ENCODE measurements at places on chromosomes 4 and X.

DNA sequence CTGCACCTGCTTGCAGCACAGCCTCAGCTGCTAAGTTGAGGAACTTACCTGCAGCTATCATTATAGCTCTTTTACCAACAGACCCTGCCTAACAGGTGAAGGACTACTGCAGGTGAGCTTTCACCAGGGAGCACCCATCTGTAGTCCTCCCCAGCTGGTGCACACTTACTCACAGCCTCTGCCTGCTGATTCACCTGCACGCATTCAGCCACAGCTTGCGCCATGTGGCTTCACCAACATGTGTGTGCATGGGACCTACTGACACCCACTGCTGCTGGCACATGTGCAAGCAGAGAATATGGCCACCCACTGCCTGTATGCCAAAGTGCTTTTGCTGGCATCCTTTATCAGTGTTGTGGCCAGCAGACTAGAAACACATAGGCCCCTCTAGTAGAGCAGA lies 146.7 kb upstream of the KLHL4 start:
- DNase-seq = no peak

DNA sequence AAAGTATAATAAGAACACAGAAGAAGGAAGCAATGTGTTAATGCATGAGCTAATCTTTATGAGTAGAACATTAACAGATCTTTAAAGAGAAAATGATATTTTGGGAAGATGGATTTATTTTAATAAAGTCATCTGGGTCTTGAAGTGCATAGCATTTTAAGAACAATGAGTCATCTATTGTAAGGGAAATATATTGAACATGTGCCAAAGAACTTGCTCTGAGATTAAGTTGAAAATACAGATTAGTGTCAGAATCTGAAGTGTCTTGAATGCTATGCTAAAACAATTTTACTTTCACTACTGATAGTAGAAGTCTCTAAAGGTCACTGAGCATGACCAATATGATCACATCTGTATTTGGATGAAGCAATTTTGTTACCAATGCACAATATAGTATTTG lies 776.7 kb upstream of the GRID2 start:
- no peak for DNase-seq

GRCh38 chr4:14323191-14323590 lies 679.1 kb upstream of the CPEB2 start:
- DNase-seq = no peak

GRCh38 chr4:20384456-20384855 lies 132.8 kb downstream of the SLIT2 start:
- no peak for DNase-seq

GRCh38 chr4:130131536-130131935 lies 1035.6 kb downstream of the C4orf33 start:
- no peak for DNase-seq

DNA sequence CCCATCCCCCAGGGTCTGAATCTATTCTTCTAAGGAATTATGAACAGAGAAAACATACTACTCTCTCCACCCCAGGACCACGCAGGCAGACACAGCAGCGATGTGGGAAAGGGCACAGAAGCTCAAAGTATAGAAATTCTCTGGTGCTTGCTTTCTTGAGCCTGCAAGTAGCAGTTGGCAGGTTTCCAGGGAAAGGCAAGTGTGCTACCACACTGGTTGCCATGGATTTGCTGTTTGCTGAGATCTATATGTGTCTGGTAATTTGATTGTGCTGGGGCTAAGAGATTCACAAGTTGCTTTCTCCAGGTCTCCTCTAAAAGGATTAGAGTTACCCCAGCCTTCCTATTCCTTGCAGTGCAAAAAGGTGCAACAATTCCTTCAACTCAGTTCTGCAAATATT lies 83.1 kb downstream of the GUCY2F start:
- no peak for DNase-seq

- no peak for DNase-seq
Observed at GRCh38 chr4:117311215-117311614, 225.8 kb upstream of the TRAM1L1 start.

GRCh38 chr4:109816082-109816442 lies 500 bp downstream of the GAR1 start:
- no peak for DNase-seq

DNA sequence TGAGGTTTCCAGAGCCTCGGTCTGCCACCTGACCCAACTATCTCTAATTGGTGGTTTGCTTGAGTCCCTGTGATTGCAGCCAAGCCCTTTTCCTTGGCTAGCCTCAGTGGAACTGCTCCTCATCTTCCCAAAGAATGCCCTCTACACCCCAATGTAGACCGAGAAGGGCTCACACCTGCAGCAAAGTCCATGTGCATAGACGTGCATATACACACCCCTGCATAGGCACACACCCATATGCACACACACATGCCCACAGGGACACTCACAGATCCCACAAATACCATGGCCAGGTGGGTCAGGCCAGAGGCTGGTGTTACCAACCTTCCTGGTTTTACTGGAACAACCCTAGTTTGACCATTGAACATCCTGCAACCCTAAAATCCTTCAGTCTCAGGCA lies 332 bp downstream of the AWAT2 start:
- DNase-seq = no peak

DNA sequence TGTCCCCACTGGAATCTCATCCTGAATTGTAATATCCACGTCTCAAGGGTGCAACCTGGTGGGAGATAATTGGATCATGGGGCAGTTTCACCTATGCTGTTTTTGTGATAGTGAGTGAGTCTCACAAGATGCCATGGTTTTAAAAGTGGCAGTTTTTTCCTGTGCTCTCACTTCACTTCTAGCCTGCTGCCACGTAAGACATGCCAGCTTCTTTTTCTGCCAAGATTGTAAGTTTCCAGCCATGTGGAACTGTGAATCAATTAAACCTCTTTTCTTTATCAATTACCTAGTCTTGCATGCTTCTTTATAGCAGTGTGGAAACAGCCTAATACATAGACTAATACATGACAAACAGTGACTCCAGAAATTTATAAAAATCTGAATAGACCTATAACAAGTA lies 1131.8 kb downstream of the PCDH7 start:
- no peak for DNase-seq

DNA sequence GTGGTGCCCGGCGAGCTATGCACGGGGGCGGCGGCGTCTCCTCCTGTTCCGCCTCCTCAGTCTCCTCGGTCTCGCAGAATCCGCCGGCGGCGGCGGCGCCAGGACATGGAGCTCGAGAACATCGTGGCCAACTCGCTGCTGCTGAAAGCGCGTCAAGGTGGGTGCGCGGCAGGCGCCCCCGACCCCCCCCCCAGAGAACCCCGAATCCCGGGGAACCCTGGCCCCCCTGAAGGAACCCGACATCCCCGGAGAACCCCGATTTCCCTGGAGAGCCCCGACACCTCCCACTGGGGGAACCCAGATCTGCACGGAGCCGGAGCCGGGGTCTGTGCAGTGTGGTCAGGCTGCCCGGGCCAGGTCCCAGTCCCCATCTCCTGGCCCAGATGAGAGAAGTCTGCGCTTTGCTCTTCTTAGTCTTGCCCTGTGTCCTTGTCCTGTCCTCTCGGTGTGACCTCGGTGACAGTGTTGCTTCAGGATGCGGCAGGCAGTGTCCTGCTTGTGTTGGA lies 648 bp downstream of the GRK4 start:
- no peak for DNase-seq

DNA sequence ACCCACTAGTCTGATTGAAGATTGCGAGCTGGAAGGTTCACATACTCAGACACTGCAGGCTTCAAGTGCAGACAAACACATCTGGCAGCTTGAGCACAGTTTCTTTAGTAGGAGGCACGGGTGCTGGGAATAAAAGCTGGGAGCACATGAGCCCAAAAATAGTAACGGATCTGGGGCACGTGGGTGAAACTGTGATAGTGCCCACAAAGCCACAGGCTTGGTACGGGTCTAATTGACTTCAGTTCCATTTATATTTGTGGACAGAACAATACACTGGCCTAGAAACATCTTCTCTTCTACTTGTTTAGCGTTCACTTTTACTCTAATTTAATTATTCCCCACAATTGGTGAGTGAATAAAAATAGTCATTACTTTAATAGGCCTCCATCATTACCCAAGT lies 2370.7 kb downstream of the PCDH7 start:
- DNase-seq = no peak

DNA sequence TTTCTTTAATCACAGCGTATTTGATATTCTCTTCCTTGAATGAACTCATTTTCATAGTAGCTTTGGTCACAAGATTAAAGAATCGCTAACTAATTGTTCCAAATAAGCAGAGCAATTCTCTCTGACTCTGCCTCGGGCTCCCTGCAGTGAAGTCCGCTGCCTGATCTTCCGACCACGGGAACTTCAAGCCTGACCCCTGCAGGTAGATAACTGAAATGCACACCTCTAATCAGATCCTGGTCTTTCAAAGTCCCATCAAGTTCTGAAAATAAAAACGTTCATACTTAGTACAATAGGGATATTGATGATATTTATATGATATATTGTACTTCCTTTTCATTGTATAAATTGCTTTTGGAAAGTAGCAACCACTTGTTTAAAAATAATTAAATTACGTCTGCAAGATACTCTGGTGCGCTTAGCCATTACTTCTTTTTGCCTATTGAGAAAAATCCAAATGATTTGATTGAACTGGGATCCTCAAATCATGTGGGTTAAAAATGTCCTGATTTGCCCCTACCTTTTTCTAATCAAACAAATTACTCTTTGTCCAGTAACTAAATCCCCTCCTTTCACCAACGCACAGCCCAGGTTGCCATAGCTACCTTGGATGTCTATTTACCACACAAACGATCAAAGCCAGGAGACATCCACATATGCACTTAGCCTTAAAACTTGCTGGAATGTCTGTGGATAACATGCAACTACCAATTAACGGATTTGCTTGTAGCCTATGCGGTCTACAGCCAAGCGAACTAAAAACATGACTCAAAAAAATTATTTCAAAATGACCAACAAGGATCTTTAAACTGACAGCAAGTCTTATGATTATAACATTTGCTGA lies 4.2 kb downstream of the MID1 start:
- no peak for DNase-seq

GRCh38 chr4:184734758-184735157 lies 862 bp upstream of the CENPU start:
- DNase-seq = no peak

- no peak for DNase-seq
Observed at GRCh38 chr4:151887031-151887815, 126.4 kb upstream of the GATB start.

DNA sequence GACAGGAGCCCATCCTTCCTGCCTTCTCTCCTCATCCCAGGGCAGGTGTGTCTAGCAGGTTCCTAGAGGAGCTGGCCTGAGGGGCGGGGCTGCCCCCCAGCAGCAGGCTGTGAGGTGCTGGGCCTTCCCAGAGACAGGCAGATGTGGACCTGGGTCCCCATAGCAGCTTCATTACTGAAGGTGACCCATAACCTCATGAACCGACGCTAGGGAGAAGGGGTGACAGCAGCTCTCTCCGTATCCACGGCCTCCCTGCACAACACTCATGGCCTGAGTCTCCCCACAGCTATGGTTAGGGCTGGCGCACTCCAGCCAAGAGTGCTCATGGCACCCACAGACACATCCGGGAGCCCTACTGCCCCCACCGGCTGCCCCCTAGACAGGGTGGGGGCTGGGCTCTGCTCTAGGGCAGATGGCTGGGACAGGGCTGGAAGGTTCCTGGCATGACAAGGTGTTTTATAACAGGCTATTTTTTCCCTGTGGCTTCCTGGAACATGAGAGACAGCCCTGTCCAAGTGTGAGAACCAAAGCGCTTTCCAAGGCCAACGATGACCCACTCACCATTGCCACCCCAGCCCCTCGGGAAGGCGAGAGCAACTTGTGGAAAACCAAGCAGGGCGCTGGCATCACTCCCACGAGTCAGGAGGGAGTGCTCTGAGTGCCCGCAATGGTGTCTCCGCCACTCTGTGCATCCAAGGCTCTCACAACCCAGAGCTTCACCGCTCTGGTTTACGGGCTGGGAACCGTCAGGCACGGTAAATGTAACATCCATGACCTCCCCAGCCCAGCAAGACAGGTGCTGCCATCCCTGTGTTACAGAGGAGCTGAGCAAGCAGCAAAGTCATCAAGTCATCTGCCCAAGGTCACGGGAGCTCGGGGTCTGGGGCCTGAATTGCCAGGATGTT lies 59.8 kb downstream of the ACOX3 start:
- no peak for DNase-seq

DNA sequence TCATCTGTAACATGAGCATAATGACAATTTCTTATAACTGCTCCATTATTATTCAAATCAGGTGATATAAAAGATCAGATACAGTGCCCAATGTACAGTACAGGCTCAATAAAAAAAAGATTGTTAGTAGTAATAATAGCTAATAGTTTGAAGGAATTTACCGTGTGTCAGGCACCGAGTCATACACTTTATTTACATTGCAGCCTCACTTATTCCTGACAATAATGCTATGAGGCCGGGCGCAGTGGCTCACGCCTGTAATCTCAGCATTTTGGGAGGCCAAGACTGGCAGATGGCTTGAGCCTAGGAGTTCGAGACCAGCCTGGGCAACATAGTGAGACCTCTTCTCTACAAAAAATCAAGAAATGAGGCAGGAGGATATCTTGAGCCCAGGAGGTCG lies 10.1 kb upstream of the MAP7D3 start:
- no peak for DNase-seq

GRCh38 chr4:80306260-80306659 lies 29.3 kb upstream of the CFAP299 start:
- no peak for DNase-seq

- DNase-seq = no peak
Observed at GRCh38 chr4:99154658-99155342, 10.7 kb upstream of the ADH4 start.

GRCh38 chr4:95367824-95368223 lies 180.9 kb downstream of the UNC5C start:
- no peak for DNase-seq

- no peak for DNase-seq
Observed at GRCh38 chrX:129631849-129632248, 22.9 kb downstream of the APLN start.

DNA sequence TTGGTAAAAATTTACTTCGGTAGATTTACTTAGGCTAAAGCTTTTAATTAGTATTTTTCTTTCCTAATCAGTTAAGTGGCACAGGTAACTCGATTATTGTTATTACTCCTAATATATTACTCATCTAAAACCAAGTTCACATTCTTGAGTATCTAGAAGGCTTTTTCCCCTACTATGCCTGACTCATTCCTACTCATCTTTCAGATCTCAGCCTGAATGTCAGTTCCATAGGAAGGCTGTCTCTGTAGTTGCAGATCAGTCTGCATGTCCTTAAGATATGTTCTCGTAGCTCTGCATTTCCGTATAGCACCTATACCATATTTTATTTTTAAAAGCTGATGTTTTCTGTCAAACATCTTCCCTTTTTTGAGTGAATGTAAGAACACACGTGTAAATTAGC lies 5.9 kb upstream of the FAM184B start:
- DNase-seq = no peak

GRCh38 chr4:124426279-124426678 lies 286.3 kb downstream of the ANKRD50 start:
- no peak for DNase-seq

DNA sequence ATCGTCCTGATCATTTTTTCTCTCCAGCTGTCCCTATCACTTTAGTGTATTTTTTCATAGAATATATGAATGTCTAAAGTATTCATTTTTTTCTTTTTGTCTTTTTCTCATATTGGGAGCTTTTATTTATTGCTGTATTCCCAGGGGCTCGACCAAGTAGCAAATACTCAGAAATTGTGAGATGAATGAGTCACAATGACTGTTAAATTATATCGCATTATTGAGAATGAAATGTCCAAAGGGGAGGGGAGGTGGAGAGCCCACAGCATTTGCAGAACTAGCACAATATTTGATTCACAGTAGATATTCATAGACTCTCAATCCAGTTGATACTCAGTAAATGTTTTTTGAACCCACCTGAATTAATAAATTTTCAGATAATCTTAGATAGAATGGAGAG lies 543.6 kb upstream of the FAM241A start:
- DNase-seq = no peak

GRCh38 chr4:25085671-25086070 lies 54.9 kb upstream of the LGI2 start:
- DNase-seq = no peak

Data from activated CD8-positive, alpha-beta memory T cell treated with anti-CD3 and anti-CD28 coated beads for 24 hours (primary cell).